ENCODE measurements at places on chromosomes 7 and 10.

GRCh38 chr10:82515256-82515655, 640.3 kb downstream of the NRG3 start:
- DNase-seq: no peak

- DNase-seq: no peak
Observed at GRCh38 chr10:77643795-77644468, 6.3 kb upstream of the KCNMA1 start.

- DNase-seq: no peak
Observed at GRCh38 chr7:141076377-141076776, 2.5 kb downstream of the TMEM178B start.

GRCh38 chr10:51251110-51251509, 176.8 kb downstream of the PRKG1 start:
- no peak for DNase-seq

- no peak for DNase-seq
Observed at GRCh38 chr10:42878134-42878820, 95.7 kb downstream of the BMS1 start.

GRCh38 chr10:95542330-95542729, 18.8 kb downstream of the SORBS1 start:
- DNase-seq: no peak

DNA sequence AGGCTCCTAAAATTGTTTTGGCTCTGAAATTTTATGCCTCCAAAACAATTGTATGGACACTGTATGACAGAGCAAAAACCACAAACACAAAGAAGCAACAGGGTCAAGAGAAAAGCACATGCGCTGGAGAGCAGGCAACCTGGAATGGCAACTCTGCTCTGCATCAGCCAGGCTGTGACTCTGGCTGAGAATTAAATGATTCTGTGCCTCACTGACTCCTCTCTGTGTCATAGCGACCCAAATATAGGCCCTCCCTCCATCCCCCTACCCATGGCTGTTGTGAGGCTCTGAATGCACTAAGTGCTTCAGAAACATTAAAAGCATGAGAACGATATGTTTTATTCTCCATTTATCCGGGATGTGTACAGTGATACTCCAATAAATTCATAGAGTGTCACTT, 24.9 kb upstream of the NEBL start:
- no peak for DNase-seq

GRCh38 chr7:2551418-2551817, 3.9 kb downstream of the BRAT1 start:
- no peak for DNase-seq

Data from mesothelial cell of epicardium (in vitro differentiated cells).